ENCODE measurements at places on chromosomes 3 and 15.

- no peak for DNase-seq
Measured at GRCh38 chr15:51533672-51534398, 88.7 kb downstream of the DMXL2 start.

DNA sequence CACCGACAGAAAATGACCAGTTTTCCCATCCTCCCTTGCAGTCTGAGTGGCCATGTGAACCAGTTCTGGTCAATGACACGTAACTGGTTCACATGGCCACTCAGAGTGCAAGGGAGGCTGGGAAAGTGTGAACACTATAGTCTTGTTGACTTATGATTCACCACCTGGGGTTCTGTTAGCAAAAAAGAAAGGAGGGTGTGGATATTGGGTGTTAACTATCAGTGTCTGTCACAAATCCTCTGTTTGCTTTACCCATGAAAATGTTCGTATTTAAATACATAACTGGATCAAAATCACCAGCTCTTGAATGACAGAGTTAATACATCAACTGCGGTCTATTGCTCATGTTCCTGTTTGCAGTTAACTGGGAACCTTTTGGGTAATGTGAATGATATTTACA is 92.3 kb downstream of the ADAMTSL3 start:
- DNase-seq, result no peak

DNA sequence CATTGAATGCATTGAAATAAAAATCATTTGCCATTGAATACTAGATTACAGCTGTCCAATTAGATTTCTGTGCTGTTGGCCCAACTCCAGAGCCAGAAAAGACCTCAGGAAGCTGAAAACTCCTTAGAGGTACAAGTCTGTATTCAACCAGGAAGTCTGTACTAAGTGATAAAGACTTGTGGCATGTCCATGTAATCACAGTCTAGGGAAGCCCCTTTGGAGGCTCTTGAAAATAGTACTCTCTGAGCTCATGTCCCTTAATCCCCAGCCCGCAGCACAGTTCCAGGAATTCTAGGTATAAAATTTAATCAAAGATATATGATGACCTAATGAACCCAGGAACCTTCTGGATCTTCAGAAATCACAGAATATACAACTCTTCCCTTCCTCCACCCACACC is 279.4 kb downstream of the RSL24D1 start:
- no peak for DNase-seq

- no peak for DNase-seq
Measured at GRCh38 chr15:99433757-99434450, 131.9 kb upstream of the MEF2A start.

- DNase-seq, result no peak
Measured at GRCh38 chr3:118146658-118147375, 887.8 kb downstream of the IGSF11 start.

DNA sequence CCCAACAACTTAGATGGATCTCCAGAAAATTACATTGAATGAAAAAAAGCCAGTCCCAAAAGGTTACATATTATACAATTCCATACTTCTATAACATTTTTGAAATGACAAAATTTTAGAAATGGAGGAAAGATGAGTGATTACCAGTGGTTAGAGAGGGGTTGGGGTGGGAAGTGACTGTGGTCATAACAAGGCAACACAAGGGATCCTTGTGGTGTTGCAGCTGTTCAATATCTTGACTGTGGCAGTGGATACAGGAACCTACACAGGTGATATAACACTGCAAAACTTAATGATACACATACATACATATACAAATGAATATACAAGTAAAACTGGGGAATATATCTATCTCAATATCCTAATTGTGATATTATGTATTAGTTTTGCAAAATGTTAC is 9.6 kb downstream of the GOLGB1 start:
- DNase-seq, result no peak

- no peak for DNase-seq
Measured at GRCh38 chr3:106338582-106339214, 469.9 kb upstream of the CBLB start.

DNA sequence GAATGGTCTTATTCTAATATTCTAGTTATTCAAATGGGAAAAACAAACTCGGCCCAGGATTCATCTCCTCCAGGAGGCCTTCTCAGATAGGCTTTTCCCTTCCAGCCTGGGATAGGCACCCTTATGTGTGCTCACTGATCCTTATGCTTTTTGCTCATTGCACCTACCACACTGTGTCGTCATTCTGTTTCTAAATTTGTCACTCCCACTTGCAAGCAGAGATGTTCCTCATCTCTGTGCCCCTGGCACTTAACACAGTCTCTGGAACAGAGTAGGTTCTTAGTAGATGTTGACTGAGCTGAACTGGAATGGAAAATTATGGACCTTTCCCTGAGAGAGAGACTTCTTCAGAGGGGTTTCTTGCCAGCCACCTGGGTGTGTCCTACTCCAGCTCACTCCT is 18.7 kb upstream of the SPG11 start:
- DNase-seq, result no peak

DNA sequence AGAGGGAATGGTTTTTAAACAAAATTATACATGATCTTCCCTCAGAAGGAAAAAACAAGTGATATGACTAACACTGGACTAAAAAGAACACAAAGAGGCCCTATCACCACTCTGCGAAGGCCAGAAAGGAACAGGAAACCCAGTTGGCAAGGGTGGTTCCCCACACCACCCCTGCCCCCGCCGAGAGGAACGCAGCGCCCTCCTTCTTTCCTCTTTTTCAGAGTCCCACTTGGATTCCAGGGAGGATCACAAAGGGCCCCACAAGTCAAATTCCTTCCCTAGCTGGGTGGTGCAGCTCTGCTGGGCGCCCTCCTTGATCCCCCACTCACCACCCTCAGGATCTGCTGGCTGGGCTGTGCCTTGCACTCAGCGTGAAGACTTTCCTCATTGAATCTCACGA is 29.8 kb downstream of the PLA1A start:
- DNase-seq, result no peak
